ENCODE measurements at places on chromosomes 3 and 15. TPM values are rescaled to one million over a fixed set of nuclear protein-coding genes. Genes with fewer than 3 reads are reported as not detected.

DNA sequence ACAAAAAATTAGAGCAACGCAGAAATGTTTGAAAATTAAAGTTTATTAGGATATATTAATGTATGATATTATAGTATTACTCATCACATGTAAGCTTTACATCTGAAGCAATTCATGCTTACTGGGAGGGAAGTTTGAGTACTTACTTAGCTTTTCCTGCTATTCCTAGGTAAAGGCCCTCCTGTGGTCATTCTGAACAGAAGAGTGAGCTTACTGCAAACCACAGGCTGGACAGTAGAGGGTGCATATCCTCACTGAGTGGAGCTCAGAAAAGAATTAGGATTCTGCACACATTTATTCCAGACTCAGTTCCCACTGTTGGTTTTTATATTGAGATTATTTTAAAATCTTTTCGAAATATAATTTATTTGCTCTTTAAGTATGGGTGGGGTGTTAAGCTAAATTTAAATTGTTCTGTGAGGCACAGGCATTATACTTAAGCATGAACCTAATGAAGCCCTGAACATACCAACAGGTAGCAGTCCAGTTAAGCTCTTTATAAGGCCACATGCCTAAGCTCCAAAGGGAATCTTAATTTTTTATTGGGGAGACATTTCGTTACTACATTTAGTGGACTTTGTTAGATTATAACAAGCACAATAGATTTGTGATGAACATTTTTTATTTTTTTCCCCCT lies 10.2 kb downstream of the MRPS22 start:
- peaks cover 70% of the 10 kb centered on the region for H3K36me3 ChIP-seq
- no peak overlapping the region for H3K4me3 ChIP-seq
- DNase-seq, result peak; percentile 50
- H3K4me1 ChIP-seq, result no peaks in the 10 kb centered on the region

- no peak overlapping the region for H3K4me3 ChIP-seq
- H3K4me1 ChIP-seq, result peaks cover 14% of the 10 kb centered on the region
- H3K36me3 ChIP-seq, result peaks cover 50% of the 10 kb centered on the region
- no peaks in the 10 kb centered on the region for H3K27me3 ChIP-seq
Observed at GRCh38 chr15:48596415-48596814, 49.1 kb downstream of the FBN1 start.

Gene ITGB5
- 139 TPM for total RNA-seq

- DNase-seq, result no peak
- H3K36me3 ChIP-seq, result no peaks in the 10 kb centered on the region
- no peaks in the 10 kb centered on the region for H3K27me3 ChIP-seq
- no peak overlapping the region for H3K4me3 ChIP-seq
- no peaks in the 10 kb centered on the region for H3K4me1 ChIP-seq
Observed at GRCh38 chr15:23629234-23629805, 18.3 kb downstream of the MAGEL2 start.

- H3K36me3 ChIP-seq, result no peaks in the 10 kb centered on the region
- no peaks in the 10 kb centered on the region for H3K27me3 ChIP-seq
- DNase-seq, result no peak
- no peak overlapping the region for H3K4me3 ChIP-seq
Observed at GRCh38 chr15:58232281-58233065, 94.3 kb downstream of the AQP9 start.

- H3K27me3 ChIP-seq, result no peaks in the 10 kb centered on the region
- no peak overlapping the region for H3K4me3 ChIP-seq
- peaks cover 11% of the 10 kb centered on the region for H3K36me3 ChIP-seq
Observed at GRCh38 chr3:172065527-172065926, 26.1 kb downstream of the FNDC3B start.

Gene GPR15
- not detected for total RNA-seq
